ENCODE measurements at places on chromosomes 5 and 9. TPM values are rescaled to one million over a fixed set of nuclear protein-coding genes. Genes with fewer than 3 reads are reported as not detected.

Gene DIPK1B
- 5.3 TPM for total RNA-seq

Gene CAMK2A
- total RNA-seq, result not detected

Gene NEURL1B
- 1.5 TPM for total RNA-seq

Gene CACFD1
- total RNA-seq, result 13.1 TPM

Gene GAPT
- not detected for total RNA-seq

Gene NUTM2G
- not detected for total RNA-seq

Gene SH3RF2
- 1.4 TPM for total RNA-seq

Gene SPINK4
- total RNA-seq, result not detected

Gene C9
- total RNA-seq, result not detected

Gene IL3
- not detected for total RNA-seq

Gene PTGES
- 15.5 TPM for total RNA-seq

Gene FBP1
- total RNA-seq, result not detected

Gene FAM221B
- total RNA-seq, result not detected

Gene HEMGN
- total RNA-seq, result not detected

Gene SARDH
- 4.9 TPM for total RNA-seq

Gene GARIN3
- total RNA-seq, result not detected

Gene WDR38
- not detected for total RNA-seq

Gene WNK2
- total RNA-seq, result not detected

Gene TBC1D13
- total RNA-seq, result 10.8 TPM

Gene ZNF484
- total RNA-seq, result 3.3 TPM

Gene ADAMTS19
- total RNA-seq, result not detected

Gene HTR4
- not detected for total RNA-seq

Gene ORM2
- not detected for total RNA-seq

Gene GLRA1
- not detected for total RNA-seq

Gene SPATA31D4
- not detected for total RNA-seq

Gene NR5A1
- not detected for total RNA-seq

Gene CAAP1
- total RNA-seq, result 13.7 TPM

Gene NR4A3
- total RNA-seq, result 0.26 TPM

Gene CMYA5
- total RNA-seq, result 0.94 TPM

Gene CDH18
- 0.60 TPM for total RNA-seq

Gene SURF2
- total RNA-seq, result 19.5 TPM

Gene MARCOL
- not detected for total RNA-seq

Gene PCDHGA8
- total RNA-seq, result 1.4 TPM

Gene UIMC1
- 20.9 TPM for total RNA-seq

Gene SLC6A3
- total RNA-seq, result not detected

Gene TMC1
- not detected for total RNA-seq

Gene FBN2
- 523 TPM for total RNA-seq

Gene ZNF483
- 1.0 TPM for total RNA-seq

Gene SMIM33
- not detected for total RNA-seq

Gene PGM5
- total RNA-seq, result 6.3 TPM

Gene SLC25A48
- total RNA-seq, result not detected

Gene OTULINL
- 1.5 TPM for total RNA-seq

Gene MAMDC4
- total RNA-seq, result 1.8 TPM

Gene SAXO1
- not detected for total RNA-seq
